Stimulated activated CD4-positive, alpha-beta T cell treated with anti-CD3 and anti-CD28 coated beads, Interleukin-4, amount 100 ng/mL, for 4 hours (primary cell): ENCODE measurements at places on chromosomes 6 and 20.

DNA sequence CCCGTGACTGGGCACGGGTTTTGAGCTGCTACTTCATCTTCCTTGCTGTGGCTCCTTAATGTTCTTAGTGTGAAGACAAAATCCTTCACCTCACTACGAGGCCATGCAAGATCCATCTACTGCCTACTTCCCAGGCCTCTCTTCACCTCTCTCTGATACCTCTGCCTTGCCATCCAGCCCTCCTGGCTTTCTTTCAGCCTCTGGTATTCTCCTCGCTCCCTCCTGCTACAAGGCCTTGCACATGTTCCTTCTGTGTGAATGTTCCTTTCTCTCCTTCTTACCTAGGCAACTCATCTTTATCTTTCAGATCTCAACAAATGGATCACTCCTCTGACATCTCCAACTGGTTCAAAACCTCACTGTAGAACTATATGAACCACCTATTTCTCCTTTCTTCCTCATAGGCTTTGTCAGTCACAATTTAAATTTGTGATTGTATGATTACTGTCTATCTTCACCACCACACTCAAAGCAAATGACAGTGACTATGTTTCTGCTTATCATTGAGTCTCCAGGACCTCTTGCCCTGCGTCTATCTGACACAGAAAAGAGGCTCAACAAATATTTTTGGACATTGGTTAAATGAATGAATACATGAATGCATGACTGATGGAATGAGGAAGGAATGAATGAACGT lies 19.8 kb downstream of the HEY2 start:
- DNase-seq: no peak

DNA sequence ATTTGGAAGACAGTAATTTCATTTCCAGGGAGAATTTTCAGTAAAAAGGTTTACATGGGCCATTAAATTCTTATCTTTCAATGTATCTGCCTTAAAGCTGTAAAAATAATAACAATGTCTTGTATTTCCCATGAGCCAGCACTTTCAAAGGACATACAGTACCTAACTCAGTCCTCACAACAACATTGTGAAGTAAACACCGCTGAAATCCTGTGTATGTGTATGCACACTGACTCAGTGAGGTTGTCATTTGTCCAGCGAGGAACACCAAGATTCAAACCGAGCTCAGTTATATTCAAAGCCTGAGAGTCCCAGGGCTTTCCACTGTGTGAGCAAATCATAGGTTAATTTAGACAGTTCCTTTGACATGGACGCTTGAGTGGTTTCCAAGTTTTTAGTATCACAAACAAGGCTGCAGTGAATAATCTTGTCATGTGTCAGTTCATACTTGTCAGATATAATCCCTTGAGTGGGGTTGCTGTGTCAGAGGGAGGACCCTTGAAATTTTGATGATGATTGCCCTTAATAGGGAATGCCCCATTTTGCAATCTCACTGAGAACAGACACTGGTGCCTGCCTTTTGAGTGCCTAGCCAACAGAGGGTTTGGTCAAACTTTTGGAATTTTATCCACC lies 50.0 kb upstream of the SLC22A23 start:
- no peak for DNase-seq

DNA sequence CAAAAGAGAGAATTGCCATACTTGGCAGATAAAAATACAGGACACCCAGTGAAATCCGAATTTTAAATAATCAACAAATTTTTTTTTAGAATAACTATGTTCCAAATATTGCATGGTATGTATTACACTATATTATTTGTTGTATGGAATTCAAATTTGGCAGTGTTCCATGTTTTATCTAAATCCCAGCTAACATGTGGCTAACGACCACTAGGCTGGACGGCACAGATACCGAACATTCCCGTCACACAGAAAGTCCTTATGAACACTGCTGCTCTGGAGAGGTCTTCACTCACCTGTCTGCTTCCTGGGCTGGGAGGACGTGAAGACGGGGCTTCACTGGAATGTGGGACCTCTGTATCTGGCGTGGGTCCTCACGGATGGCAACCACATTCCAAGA lies 32.8 kb downstream of the SNX5 start:
- DNase-seq: no peak

DNA sequence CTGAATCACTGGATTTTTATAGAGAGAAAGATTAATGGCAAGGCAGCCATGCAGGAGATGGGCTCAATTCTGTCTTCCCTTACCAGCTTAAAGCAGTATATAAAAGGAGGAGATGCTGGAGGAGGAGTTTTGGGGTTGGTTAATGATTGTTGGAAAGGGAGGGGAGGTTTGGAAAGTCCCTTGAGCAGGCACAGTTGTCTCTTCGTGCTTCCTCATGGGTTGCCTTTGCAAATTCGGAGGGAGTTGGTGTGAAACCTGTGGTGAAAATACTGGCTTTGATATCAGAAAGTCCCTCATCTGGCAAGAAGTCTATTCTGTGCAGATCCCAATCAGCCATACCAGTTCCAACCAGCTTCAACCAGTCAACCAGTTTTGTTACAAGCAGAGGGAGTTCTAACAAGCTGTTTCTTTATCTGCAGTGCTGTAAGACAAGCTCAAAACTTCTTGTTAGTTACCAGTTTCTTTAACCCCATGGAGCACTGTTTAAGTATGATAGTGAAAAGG lies 107.0 kb downstream of the HIVEP1 start:
- DNase-seq: peak; percentile 22

GRCh38 chr6:159461998-159462397 lies 231.0 kb downstream of the SOD2 start:
- DNase-seq: no peak
